NCI-H1930 (cell line): ENCODE measurements at places on chromosomes 5 and 9.

- DNase-seq = no peak
These were observed 62.2 kb downstream of the RAD23B start for GRCh38 chr9:107345327-107345726.

DNA sequence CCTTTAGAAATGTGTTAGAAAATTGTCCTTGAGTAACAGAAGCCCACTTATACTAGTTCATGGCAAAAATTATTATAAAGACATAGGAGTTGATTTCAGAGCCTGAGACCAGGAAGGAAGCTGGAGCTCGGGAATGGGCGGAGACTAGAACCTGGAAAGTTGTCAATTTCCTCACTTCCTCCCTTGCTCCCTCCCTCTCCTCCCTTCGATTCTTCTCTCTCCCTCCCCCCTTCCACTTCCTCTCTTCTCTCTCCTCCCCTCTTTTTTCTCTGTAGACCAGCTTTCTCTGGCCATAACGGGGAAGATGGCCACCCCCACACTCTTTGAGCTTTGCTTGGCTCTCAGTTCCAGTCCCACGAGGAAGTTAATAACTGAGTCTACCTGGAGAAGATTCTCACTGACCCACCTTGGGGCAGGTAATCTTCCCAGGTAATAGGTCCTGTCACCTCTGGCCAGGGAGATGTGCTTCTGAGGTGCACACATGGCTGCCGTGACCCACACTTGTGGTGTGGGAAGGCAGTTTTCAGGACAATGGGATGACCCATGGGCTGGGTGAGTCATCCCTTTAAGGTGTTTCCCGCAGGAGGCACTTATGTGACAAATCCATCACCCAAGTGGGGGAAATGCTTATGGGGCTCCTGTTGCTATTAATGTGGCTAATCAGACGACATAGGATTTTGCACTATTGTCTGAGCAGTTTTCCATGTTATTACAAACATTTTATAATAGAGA lies 78.7 kb downstream of the HSPA4 start:
- no peak for DNase-seq

DNA sequence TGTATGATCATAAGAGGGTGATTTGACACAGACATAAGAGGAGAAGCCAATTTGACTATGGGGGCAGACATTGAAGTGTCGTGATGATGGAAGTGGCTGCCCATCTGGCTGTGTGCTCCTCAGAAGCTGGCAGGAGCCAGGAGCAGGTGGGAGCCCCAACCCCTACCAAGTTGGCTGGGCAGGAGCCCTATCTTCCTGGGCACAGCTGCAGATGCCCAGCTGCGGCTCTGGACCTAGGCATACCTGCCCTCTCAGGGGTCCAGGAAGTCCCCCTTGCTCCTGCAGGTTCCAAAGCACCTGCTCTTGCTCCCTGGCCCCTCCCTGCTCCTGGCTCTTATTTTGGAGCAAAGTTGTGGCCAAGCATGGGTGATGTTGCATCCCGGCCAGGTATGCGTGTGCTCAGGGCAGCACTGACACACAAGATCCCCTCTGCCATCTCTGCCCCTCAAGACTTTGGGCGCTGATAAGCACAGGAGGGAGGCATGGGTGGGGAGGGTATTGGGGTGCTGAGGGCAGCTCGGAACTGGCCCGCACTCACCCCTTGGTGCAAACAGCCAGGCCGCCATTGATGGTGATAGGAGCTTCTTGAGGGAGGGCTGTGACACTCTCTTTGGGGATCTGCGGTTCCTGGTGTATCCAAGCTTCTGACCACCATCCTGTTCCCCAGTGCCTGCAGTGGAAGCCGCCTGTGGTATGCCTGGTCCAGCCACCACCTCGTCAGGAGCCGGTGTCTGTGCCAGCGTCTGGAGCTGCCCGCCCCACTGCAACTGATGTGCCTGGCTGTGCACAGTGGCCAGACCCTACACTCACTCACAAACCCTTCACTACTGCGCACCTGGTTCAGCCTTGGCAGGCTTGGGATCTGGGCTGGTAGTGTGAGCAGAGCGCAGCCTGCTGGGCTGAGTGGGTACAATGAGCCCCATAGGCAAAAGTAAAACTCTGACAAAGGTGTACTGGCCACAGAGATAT lies 230.9 kb downstream of the CDH9 start:
- DNase-seq = no peak

DNA sequence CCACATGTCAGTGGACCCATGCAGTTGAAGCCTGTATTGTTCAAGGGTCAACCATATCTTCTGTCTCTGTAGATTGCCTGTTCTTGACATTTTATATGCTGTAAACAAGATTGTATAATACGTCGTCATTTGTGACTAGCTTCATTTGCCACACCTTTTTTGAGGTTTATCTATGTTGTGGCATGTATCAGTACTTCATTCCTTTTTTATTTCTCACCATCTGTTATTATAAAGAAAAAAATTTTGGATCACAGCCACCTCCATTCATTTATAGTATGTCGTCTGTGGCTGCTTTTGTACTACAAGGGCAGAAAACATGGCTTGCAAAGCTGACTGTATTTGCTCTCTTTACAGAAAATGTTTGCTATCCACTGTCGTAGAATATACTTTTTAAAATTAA lies 72.4 kb downstream of the TEK start:
- no peak for DNase-seq

DNA sequence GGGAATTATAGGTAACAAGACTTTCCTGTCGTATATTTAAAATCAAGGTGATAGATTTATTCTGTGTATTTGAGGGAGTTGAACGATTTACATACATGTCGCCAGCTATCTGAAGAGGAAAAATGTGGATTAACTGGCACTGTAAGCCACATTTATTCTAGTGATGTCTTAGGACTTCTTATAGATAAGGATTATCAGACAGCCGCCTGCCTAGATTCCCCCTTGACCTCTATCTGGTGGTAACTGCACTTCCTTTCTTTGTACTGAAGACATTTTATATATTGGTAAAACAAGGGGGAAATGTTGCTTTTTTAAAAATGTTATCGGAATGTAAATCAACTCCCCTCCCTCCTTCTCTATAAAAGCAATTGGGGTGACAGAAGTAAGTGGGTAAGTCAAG lies 39.3 kb upstream of the F2RL2 start:
- no peak for DNase-seq

GRCh38 chr5:125696762-125697161 lies 726.4 kb upstream of the GRAMD2B start:
- DNase-seq = no peak

DNA sequence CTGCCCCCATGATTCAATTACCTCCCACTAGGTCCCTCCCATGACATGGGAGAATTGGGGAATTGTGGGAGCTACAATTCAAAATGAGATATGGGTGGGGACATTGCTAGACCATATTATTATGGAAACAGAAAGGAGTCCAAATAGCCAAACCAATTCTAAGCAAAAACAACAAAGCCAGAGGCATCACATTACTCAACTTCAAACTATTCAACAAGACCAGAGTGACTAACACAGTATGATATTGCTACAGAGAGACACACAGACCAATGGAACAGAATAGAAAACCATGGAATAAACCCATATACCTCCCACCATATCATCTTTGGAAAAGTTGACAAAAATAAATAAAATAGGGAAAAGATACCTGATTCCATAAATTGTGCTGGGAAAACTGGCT lies 710.5 kb upstream of the CDH9 start:
- DNase-seq = no peak

GRCh38 chr5:15880201-15880600 lies 299.4 kb downstream of the MARCHF11 start:
- DNase-seq = no peak

DNA sequence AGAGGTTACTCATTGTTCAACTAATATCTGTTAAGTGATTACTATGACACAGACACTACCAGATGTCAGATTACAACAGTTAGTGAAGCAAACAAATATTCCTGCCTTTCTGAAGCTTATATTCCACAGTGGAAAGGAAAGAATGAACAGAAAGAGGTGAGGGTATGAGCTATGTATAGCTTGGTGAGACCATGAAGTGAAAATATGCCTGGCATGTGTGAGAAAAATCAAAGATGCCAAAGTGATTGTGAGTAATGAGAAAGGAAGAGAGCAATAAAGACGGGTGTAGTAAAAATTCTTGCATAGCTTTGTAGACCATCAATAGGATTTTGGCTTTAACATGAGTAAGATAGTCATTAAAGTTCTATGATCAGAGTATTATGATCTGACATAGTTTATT lies 734.5 kb upstream of the NUDT12 start:
- no peak for DNase-seq

- DNase-seq = no peak
These were observed 251.2 kb downstream of the NFIB start for GRCh38 chr9:14062586-14063221.

DNA sequence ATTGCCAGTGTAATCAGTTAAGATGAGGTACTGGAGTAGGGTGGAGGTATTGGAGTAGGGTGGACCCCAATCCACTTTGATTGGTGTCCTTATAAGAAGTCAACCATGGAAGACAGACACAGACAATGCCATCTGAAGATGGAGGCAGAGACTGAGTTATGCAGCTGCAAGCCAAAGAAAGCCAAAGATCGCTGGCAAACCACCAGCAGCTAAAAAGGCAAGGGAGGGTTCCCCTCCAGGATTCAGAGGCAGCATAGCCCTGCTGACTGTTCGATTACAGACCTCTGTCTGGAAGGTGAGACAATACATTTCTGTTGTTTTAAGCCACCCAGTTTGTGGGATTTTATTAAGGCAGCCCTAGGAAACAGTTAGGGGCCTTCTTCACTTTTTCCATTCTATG lies 30.5 kb upstream of the CKMT2 start:
- DNase-seq = no peak

DNA sequence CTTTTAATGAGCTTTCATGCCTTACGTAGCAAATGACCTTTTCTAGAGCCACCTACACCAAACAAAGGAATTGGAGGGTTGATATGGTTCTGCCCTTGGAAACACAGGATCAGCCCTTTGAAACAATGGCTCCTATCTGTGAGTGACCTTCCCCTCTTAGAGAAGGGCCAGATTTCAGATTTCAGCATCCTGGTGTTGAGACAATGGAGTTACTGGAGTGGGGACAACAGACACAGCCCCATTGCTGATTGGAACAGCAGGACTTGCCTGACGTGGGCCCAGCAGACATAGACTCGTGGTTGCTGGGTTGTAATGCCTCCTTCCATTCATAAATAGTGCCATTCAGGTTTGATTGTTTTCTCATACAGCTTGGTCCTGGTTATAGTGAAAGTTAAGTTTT lies 96.0 kb downstream of the GALNT10 start:
- DNase-seq = no peak

GRCh38 chr9:35180801-35181200 lies 19.0 kb downstream of the UNC13B start:
- DNase-seq = no peak

GRCh38 chr9:13387734-13388067 lies 108.2 kb upstream of the MPDZ start:
- DNase-seq = no peak

GRCh38 chr9:120616966-120617935 lies 37.3 kb upstream of the CDK5RAP2 start:
- no peak for DNase-seq

DNA sequence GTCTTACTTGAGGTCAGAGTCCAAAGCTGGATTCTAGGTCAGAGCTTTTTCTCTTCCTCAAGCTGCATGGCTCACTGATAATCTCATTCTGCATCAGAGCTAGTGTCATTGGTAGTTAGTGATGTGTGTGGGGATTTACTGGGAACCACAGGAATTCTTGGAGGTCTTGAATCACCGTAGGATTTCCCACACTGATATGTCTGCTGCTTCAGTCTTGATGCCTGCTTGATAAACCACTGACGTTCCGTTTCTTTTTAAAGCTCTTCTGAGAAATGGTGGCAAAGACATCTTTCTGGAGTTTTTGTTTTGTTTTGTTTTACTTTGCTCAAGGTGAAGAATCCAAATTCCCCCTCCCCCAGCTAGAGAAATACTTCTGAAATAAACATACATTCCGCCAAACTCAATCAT lies 1.2 kb upstream of the GARIN3 start:
- no peak for DNase-seq

GRCh38 chr5:74581988-74582365 lies 58.6 kb downstream of the ENC1 start:
- no peak for DNase-seq

DNA sequence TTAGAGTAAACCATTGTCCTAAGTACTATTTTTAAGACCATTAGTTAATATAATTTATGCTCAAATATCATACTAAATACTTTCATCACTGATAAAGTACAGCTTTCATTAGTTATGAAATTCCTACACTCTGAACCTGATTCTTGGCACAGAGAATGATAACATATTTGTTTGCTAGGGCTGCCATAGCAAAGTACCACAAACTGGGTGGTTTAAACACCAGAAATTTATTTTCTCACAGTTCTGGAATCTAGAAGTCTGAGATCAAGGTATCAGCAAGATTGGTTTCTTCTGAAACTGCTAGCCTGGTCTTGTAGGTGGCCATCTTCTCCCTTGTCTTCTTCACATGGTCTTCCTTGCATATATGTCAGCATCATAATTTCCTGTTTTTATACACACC lies 608.4 kb downstream of the TLE1 start:
- DNase-seq = no peak

GRCh38 chr5:22352493-22352892 lies 500.7 kb downstream of the CDH12 start:
- no peak for DNase-seq

DNA sequence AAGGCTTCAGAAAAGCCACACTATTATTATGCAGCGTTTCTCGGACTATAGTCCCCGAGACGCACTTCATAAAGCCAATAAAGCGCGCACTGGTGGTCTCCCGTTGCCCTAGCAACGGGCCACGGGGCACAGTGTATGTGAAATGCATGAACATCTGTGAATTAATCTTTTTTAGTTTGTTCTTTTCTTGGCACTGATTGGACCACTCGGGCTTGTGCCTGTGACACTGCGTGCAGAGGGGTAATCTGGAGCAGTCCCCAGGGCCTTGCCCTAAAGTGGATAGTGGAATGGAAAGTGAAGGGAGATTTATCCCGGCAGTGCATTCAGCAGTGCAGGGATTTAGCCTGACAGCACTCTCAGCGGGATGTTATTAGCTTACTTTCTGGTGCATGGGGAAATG lies 92.1 kb downstream of the TLE4 start:
- DNase-seq = no peak

DNA sequence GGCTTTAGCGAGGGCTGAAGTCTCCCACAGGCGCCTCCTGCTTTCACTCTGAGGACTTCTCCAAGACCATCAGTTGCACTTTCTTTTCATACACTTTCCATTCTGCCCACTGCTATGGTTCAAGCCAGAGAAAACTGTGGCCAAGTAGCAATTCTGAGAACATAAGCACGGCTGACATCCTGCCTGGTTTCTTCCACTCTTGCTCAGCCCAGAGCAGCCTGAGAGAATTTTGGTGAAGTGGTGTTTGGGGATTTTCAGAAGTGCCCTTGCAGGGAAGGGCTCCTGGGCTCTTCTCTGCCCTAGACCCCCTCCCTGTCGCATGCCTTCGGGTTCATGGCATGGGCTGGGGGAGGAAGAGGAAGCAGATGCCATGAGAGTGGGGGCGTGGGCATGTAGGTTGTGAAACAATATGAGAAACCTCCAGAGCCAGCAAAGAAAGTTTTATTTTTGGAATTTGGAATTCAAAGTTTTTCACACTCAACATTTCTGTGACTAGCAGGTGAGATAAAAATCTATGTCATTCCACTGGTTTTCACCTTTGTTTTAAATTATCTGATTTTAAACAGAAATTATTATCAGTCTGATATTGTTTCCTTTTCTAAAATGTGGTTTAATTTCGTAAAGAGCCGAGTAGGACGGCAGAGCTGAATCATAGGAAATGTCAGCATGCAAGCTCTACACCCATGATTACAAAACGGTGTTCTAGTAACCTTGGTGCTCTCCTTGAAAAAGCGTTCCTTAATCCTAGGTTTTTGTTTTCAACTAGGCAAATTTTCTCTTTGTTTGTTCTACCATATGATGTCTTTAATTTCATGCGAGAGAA lies 27.8 kb upstream of the TNFSF8 start:
- DNase-seq = no peak
